ENCODE measurements at places on chromosomes 1 and 21.

DNA sequence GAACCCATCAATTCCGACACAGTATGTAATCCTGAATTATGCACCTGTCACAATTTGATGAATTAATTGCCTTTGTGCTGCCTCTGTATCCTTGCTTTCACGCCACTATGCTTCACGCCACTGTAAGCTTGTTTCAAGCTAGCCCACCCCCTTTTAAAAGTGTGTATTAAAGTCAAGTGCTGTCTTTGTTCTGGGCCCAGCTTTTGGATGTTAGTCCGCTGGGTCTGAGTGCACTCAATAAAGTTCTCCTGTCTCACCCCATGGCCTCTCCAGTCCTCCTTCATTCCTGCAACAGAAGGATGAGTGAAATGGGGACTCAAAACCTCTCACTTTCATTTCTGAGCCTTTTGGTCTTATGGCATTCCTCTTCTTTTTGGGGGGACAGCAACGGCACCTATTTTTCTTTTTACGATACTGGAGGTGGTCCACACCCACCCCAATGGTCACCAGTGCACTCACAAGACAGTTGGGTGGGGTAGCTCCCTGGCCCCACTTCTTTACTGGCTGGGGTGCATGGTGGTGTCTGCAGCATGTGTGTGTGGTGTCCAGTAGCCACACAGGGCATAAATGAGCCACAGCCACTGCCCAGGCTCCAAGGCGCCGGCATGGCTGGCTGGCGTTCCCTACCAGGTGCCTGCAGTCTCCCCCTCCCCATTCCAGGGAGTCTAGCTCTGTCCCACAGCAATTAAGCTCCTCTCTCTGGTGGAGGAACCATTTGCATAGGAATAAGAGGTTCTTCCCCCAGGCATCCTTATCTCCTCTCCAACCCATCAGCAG lies 1.8 kb downstream of the THEM4 start:
- DNase-seq, result no peak

- no peak for DNase-seq
Measured at GRCh38 chr1:94611681-94612475, 70.3 kb upstream of the F3 start.

DNA sequence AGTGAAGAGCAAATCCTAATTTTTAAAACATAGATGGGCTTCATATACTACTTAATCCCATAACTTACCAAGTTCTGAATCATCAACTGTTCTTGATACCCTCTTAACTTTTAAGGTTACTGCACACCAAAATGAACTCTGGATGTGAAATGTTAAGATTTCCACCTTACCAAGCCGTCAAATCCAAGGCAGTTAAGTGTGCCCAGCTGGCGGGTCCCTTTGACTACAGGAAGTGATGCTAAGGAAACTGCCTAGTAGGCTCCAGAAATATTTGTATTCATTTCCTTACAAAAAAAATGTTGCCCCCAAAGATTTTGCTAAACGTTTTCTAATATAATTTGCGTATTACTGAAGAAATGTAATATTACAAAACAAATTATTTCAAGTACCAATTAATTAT lies 10.7 kb downstream of the NRIP1 start:
- DNase-seq, result no peak

DNA sequence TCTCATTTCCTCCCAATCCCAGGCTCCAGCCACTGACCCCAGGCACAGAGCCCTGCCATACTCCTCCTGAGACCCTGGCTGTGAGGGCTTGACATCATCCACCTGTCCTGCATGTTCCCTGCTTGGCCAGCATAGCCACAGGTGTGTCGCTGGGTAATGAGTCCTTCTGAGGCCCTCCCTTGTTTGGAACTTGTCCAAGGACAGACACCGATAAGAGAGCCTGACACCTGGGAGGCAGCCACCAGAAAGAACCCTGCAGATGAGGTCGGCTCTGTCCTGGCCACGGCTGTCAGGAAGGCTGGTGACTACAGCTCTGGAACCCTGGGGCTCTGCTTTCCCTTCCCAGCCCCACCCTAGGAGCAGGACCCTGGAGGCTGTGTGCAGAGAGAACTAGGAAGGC lies 34.6 kb downstream of the TMEM63A start:
- peak; percentile 59 for DNase-seq

DNA sequence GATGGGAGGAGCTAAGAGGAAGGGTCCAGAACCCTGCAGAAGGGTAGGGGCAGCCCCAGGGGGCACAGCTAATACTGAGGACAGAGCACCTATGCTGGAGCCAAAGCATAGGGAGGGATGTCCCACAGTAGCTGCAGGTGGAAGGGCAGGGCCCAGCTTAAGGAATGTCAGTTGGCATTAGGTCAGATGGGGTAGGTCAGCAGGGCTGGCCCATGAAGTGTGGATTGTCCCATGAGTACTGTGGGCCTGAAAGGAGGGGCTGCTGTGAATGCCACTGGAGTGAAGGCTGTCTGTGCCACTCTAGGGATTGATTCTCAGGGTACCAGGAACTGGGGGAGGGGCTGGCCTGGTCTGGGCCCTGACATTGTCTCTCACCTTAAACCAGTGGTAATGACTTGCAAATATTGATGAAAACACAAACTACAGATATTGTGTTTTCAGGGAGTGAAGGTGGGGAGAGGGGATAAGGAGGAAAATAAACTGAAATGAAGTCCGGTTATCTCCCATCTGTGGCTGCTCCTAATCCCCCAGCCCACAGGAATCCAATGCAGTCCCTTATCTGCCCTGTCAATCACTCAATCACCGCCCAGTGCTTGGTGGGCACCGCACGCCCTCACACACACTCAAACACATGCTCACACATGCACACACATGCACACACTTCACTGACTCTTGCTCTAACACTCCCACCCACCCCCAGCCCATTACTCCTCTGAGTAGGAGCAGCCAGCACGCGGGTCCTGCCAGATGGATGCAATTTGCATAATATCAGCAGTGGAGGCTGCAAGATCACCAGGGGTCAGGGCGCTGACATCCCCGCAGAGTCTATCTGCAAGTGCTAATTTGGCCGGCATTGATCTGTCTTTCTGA lies 27.8 kb downstream of the DMAP1 start:
- DNase-seq, result no peak

DNA sequence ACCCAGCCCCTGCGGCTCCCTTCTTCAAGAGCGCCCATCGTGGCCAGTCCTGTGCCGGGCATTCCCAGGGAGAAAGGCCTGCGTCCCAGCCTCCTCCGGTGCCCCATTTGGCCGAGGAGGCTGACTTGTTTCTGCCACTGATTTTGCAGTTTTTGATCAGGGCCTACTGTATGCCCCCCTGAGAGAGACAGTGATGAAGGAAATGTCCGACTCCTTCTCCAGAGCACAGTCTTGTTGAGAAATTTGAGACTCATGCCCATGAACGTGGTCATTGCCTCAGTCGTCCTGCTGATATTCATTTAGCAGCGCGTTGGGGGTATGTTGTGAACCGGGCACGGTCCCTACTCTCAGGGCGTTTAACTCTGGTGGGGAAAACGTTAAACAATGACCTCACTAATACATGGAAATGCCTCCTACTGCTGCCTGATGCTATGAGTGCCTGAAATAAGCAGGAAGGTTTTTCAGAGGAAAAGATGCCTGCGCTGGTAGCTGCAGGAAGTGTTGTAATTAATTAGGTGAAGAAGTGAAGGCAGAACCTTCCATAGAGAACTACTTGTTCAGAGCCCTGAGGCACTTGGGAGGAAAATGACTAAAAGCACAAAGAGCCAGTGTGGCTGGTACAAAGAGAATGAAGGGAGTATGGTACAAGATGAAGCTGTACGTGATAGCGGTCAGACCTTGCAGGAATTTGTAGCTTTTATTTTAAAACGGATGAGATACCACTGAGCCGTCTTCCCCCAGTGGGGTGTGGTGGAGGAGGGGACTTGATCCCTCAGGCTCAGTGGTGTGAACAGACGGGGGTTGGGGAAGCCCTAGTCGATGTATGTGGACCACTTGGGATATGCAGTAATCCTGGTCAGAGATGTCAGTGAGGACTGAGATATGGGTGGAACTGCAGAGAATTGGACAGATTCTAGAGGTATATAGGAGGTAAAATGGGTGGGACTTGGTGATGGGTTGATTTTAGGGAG lies 730 bp downstream of the ZCCHC17 start:
- no peak for DNase-seq

- DNase-seq, result no peak
Measured at GRCh38 chr1:171898941-171899340, 57.6 kb downstream of the DNM3 start.

DNA sequence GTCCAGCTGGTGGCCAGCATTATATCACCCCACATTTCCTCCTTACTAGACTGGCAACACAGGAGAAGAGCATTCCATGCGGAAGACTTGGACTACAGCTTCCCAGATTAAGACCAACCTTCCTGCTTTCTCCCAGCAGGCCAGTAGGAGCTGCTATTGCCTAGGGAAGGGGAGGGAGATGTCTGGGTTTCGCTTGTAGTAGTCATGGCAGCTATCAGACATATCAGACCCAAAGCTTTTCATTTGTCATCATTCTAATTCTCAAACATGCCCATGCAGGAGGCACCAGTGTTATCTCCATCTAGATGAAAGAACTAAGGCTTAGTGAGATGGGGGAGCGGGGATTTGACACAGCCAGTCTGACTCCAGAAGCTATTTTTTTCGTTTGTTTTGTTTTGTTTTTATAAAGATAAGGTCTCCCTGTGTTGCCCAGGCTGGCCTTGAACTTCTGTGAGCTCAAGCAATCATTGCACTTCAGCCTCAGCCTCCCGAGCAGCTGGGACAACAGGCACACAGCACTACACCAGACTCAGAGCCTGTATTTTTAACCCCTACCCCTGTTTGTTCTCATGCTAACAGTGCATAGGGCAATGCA lies 4.5 kb downstream of the PLA2G2A start:
- DNase-seq, result peak; percentile 7

GRCh38 chr1:197481101-197481500 lies 213.0 kb downstream of the CRB1 start:
- no peak for DNase-seq

- peak; percentile 75 for DNase-seq
Measured at GRCh38 chr1:35554266-35555211, 2.7 kb downstream of the KIAA0319L start.

DNA sequence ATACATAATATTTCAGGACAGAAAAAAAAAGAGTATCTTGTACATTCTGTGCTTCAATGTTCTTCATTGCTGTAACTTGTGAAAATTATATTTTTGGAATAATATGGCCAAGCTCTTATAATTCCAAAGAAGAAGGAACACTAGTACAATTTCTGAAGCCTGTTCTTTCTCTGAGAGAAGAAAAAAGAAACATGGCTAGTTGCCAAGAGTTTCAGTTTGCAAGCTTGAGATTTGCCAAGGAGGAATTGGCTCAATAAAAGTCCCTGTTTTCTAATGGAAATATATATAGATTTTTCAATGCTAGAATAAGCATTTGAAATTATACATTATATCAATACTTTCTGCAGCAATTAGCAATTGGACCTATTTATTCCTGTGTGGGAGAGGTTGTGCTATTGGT lies 285.2 kb upstream of the NEGR1 start:
- DNase-seq, result peak; percentile 7

DNA sequence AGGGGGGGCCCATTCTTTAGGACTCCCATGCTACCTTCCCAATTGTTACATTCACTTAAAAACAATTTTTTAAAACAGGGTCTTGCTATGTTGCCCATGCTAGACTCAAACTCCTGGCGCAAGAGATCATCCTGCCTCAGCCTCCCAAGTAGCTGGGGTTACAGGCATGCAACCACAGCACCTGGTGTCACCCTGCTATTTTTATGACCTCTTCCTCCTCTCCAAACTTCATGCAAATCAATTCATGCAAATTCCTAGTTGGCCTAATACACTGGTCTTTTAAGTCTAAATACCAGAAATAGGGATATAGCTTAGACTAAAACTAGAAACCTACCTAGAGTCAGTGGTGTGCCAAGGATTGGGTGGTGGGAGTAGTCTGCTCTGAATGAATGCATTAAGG lies 30.1 kb downstream of the CDKN2C start:
- no peak for DNase-seq

DNA sequence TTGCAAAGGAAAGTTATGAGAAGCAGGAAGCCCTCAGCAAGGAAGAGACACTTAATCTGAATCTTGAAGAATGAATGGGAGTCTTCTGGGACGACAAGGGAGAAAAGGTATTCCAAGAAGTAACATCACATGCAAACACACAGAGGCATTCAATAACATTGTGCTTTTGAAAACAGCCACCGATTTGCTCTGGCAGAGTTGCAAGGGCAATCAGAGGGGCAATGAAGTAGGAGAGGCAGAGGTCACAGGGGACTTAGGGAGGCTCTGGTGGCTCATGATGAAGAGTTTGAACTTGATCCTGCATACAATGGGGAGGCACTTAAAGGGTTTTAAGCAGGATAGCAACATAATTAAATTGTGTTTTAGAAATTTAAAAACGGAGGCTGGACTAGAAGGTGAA lies 107.7 kb downstream of the DDX20 start:
- DNase-seq, result no peak

- no peak for DNase-seq
Measured at GRCh38 chr1:15799004-15799867, 8.2 kb downstream of the UQCRHL start.

GRCh38 chr1:152533327-152533938 lies 19.2 kb downstream of the CRCT1 start:
- no peak for DNase-seq

GRCh38 chr1:167943541-167943940 lies 6.7 kb upstream of the MPC2 start:
- DNase-seq, result no peak

DNA sequence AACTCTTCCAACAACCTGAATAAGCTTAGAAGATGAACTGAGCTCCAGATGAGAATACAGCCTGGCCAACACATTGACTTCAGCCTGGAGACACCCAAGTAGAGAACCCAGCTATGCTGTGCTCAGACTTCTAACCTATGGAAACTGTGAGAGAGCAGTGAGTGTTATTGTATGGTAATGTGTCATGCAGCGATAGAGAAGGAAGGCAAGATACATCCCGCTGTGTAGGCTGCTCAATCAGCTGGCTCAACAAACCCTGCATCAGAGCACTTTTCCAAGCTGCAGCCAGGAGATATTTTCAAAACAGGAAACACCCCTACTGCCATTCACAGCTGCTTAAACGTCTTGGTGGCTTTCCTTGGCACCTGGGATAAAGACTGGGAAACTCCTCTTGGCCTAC lies 321.3 kb downstream of the SIPA1L2 start:
- no peak for DNase-seq
